ENCODE measurements at places on chromosomes 1 and 21.

GRCh38 chr1:222457513-222457912, 90.4 kb downstream of the HHIPL2 start:
- no peak for DNase-seq

DNA sequence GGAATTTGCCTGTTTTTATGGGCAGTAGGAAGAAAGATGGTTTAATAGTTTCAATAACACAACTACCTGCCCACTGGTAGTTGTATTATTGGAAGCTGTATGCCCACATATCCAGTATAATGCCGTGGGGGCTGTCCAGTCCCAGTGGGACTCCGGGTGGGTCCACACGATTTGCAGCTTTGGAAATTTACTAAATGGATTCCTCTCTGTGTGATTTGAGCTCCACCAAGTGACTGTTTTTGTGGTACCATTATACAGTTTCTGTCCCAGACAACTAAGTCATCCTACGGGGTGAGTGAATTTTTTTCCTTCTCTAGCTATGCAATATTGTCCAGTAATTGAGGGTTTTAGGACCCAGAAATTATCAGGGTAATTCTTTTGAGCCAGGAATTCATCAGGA, 86.8 kb downstream of the PLA2G4A start:
- DNase-seq: no peak

DNA sequence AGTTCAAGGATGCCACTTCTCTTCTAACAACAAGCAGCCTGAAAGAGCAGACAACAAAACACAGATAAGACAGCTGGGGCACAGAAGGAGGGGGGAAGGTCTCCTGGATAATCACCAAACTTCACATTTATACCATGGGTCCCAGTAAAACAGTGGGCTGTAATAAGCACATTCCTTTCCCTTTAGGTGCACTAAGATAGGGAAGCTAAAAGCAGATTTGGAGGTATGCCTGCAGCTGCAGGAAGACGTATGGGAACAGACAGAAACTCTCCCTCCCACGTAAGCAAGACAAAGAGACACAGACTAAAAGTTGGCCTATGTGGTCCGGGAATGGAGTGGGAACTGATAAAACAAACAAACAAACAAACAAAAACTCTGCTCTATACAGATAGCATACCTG, 612.1 kb downstream of the MRPL39 start:
- no peak for DNase-seq

DNA sequence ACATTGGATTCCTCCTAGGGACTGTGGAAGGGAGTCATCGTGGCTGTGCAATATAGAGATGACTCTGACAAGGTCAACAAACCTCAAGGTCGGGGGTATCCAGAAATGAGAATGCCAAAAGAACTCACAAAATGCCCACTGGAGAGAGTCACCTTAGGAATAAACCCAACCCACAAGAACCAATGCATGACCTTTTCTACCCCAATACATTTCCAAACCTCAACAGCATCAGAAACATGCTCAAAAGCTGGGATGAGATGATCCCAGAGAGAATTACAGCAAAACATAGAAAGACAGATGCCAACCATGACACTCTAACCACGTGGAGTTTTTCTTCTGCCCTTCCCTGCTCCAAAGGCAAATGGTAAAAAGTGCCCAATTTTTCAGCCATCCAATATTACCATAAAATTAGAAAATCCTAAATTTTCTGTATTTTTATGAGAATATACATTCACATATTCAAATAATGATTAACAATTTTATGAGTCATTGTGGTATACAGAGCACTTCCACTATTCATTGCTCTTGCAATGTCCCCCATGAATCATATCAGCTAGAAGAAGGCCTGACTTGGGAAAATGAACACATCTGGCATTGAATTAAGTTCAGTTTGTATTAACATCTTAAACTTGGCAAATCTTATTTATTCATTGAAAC, 88.2 kb upstream of the PALMD start:
- no peak for DNase-seq

DNA sequence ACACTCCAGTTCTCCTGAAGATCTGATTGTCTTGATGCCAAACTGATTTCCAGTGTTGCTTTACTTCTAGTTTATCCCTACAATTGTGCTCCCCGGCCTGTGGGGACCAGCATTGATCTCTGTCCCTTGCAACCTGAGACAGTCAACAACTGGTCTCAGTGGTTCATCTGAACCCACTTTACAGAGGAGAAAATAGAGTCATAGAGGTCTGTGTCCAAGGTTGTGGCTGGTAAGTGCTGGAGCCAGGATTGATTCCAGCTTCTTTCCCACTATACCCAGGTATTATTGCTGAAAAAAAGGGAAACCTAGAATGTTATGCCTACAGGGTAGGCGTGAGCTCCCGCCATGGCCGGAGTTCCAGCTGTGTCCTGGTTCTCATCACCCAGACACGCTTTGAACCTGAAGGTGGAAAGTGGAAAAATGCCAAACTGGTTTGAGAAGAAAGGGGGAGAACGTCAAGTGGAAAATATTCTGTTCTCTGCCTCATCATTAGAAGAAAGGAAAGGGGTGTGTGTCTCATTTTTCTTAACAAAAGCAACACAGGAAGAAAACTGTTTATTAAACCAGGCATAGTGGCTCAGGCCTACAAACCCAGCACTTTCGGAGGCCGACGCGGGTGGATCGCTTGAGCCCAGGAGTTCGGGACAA, 60.7 kb upstream of the ITPKB start:
- DNase-seq: peak; percentile 80

DNA sequence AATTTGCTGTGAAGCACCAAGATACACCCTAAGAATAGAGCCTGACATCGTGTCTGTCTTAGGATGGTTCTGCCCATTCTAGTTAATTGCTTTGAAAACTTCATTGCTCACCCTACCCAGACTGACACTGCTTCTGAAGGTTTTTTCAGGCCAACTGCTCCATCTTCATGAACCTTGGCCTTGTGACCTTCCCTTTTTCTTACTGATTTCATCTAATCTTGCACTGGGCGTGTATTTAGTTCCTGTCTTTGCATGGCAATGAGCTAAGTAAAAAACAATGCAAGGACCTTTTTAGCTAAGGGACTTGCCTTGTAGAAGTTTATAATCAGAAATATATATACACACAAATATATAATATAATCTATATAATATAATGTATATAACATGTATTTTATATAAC, 108.0 kb downstream of the PBX1 start:
- no peak for DNase-seq

DNA sequence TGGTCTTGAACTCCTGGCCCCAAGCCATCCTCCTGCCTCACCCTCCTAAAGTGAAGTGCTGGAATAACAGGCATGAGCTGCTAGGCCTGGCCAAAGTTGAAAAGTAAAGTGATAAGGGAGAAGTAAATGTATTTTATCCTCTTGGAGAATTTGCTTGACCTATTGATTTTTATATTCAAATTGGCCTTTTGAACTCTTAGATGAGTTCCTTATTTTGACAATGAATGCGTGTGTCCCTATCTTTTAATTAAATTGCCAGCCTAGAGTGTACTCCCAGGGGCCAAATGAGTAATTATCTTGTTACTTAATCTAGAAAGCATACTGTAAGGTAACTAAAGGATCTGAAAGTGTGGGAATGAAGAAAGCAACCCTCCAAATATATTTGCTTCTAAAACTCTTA, 11.4 kb downstream of the RNF11 start:
- no peak for DNase-seq

DNA sequence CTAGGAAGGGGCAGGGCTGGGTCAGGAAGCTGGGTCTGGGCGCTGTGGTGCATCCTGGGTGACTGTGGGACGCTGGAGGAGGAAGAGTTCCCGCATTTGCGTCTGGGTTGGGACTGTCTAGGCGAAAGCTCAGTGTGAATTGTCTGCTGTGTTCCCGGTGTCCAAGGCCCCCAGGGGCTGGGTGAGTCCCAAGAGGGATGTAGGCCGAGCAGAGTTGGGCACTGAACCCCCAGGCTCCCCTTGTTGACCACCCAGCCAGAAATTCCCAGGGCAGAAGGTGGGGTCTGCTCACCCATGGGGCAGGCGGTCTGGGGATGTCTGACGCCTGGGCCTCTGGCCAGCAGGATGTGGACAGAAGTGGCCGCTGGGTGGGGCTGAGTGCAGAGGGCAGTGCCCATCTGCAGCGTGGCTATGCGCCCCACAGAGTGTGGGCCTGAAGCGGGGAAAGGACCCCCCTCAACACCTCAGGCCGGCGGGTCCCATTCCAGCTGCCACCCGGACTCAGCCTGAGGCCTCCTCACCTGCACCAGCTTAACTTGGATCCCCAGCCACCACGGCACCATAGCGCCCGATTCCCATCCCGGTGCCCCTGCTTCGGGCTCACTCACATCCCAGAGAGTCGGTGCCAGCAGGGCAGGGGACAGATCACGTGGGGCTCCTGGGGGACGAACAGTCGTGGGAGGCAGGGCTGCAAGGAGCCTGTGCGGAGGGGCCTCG, 37.0 kb upstream of the POFUT2 start:
- no peak for DNase-seq

GRCh38 chr1:72060466-72061245, 221.7 kb downstream of the NEGR1 start:
- DNase-seq: no peak

- no peak for DNase-seq
Observed at GRCh38 chr1:244174922-244175521, 123.9 kb downstream of the ZBTB18 start.

- DNase-seq: peak; percentile 34
Observed at GRCh38 chr21:42125571-42126544, 54.7 kb downstream of the UMODL1 start.

GRCh38 chr1:13913396-13913795, 213.4 kb downstream of the PRDM2 start:
- DNase-seq: no peak

DNA sequence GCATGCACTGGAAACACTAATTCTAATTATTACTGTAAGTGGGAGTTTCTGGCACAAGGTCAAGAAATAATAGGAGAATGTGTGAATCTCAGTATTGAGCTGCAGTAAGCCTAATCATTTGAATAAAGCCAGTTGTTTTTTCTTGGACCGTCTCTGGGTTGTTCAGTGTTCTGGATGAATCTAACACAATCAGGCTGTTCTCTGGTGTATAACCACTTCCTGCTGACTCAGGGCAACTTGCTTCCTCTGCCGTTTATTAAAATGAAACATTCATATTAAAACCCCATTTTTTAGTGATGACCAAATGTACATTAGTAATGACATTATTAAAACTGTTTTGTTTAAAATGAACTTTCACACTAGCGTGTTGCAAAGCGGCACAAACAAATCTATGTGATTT, 273.1 kb upstream of the SNX7 start:
- peak; percentile 54 for DNase-seq

GRCh38 chr1:200040481-200041138, 13.1 kb downstream of the NR5A2 start:
- DNase-seq: no peak

GRCh38 chr1:225480825-225481434, 53.1 kb upstream of the LBR start:
- DNase-seq: peak; percentile 34

- DNase-seq: no peak
Observed at GRCh38 chr1:213987927-213988506, at the start of gene PROX1. Gene PROX1 (plus strand): TSS chr1:213987973. CDS start chr1:213996536, 8,563 bp downstream.

DNA sequence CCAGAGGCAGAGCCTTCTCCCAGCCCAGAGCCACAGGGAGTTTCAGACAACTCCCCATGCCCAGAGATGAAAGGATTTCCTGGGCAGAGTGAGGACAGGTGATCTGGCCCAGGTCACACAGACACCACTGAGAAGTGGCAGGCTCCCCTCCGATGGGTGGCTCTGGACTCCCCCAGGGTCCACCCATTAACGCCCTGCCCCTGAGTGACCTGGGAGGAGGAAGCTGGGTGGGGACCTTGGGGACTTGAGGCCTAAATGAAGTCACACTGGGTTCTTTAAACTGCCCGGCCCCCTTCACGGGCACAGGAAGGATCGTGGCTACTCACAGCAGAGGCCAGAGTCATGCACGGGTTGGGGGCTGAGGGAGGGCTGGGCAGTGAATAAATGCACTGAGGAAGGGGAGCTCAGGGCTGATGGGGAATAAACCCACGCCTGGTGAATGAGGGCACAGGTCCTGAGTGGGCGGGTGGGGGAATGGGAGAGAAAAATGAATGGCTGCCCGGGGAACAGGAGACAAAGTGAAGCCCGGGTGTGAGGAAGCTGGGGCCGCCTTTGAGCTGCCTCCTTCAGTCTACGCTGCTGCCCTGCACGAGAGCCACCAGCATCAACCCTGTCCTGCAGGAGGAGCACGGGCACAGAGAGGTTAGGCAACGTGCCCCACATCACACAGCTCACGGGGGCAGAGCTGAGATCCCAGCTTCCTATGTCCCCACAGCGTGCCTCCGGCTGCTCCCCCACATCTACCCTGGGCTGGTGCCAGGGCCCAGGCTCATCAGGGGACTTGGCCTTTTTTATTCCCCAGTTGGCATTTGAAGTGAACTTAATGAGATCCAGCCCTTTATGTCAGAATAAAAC, 404.3 kb downstream of the MATN1 start:
- DNase-seq: no peak

GRCh38 chr1:11453742-11454491, 25.0 kb upstream of the DISP3 start:
- DNase-seq: no peak

GRCh38 chr1:36919491-36920145, 114.7 kb downstream of the GRIK3 start:
- DNase-seq: no peak

DNA sequence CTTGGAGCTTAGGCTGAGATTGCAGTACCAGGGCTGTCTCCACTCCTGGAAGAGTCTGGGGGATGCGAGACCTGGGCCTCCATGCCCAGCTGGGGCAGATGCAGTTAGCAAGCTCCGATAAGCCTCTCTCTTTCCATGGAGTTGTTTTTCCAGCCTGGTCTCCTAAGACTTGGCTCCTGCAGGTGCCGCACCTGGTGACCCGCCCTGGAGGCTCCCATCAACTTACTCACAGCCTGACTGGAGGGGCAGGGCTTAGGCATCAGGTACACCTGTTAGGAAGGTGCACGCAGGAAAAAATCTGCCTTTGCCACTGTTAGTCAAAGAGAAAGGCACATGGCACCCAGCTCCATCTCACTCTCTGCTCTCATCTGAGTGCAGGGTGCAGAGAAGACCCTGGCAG, 198.1 kb upstream of the TMEM51 start:
- no peak for DNase-seq

DNA sequence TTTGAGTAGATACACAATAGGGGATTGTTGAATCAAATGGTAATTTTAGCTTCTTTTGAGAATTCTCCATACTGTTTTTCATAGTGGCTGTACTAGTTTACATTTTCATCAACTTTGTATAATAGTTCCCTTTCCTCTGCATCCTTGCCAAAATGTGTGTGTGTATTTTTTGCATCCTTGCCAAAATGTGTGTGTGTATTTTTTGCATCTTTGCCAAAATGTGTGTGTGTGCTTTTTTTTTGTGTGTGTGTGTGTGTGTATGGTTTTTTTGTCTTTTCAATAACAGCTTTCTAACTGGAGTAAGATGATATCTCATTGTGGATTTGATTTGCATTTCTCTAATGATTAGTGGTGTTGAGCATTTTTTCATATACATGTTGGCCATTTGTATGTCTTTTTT, 105.4 kb downstream of the ATP6V1G3 start:
- peak; percentile 34 for DNase-seq

DNA sequence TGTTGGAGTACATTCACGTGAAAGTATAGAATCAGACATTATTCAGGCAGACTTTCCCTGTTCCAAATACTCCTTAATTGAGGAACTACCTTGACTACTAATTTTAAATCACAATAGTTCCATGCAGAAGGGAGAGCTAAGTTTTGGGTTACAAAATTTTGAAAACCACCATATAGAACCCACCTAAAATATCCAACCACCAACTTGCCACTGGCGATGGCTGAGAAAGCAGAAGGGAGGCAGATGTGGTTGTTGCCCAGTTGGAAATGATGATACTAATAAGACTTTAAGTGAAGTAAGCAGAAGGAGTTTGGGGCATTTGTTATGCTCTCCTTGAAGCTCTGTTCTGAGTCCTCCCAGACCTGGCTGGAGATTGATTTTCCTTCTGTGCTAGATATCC, 190.7 kb downstream of the HLX start:
- no peak for DNase-seq

- DNase-seq: peak; percentile 75
Observed at GRCh38 chr1:223039990-223040389, 103.1 kb downstream of the TLR5 start.

All from tongue (tissue), 3 donors.